ENCODE measurements at places on chromosomes 13 and 19. TPM values are rescaled to one million over a fixed set of nuclear protein-coding genes. Genes with fewer than 3 reads are reported as not detected.

MAST1 gene
- total RNA-seq, result 28.9 TPM

- DNase-seq, result no peak
These were observed 5.2 kb upstream of the ZNF507 start for GRCh38 chr19:32339988-32340874.

- DNase-seq, result no peak
These were observed 621.2 kb upstream of the SPRY2 start for GRCh38 chr13:80962173-80962572.

DNA sequence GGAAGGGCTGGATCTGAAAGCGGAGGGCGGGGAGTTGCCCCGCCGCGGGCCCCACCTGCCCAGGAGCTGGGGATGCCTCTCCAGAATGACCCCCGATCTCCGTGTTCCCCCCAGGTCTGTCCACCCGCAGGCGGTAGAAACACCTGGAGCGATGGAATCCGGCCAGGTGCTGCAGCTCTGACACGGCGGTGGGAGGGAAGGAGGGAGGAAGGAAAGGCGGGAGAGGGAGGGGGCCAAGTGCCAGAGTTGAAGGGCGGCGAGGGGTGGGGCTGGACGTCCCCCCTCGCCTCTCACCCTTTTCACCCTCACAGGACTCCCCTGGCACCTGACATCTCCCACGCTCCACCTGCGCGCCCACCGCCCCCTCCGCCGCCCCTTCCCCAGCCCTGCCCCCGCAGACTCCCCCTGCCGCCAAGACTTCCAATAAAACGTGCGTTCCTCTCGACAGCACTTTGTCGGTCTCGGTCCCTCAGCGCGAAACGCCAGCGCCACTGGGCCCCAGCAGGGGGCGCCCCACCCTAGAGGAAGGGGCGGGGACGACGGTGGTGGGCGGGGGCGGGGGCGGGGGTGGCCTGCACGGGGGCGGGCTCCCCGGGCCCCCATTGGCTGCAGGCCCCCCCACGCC lies 337 bp upstream of the FXYD7 start:
- no peak for DNase-seq

GRCh38 chr19:5264453-5264852 lies 76.2 kb downstream of the PTPRS start:
- DNase-seq, result no peak

- no peak for DNase-seq
These were observed 687.1 kb downstream of the PCDH17 start for GRCh38 chr13:58318495-58319167.

All from HCT116 (cell line).